ENCODE measurements at places on chromosomes 7 and 10.

DNA sequence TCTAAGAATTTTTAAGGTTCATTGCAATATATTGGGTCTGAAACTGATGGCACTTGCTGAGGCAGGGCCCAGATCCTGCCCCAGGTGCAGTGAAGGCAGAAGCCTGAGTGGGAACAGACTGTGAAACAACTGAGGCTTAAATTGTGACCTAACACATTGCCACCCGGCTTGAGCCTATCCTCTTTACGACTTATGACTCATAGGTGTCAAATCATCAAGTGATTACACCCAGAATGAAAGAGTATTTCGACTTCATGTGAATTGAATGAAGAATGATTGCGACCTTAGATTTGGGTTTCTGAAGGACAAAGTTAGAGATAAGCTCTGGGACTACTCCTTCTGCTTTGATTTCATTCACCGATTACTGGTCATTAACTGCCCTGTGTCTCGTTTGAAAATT lies 200.9 kb downstream of the CREB5 start:
- DNase-seq: no peak

DNA sequence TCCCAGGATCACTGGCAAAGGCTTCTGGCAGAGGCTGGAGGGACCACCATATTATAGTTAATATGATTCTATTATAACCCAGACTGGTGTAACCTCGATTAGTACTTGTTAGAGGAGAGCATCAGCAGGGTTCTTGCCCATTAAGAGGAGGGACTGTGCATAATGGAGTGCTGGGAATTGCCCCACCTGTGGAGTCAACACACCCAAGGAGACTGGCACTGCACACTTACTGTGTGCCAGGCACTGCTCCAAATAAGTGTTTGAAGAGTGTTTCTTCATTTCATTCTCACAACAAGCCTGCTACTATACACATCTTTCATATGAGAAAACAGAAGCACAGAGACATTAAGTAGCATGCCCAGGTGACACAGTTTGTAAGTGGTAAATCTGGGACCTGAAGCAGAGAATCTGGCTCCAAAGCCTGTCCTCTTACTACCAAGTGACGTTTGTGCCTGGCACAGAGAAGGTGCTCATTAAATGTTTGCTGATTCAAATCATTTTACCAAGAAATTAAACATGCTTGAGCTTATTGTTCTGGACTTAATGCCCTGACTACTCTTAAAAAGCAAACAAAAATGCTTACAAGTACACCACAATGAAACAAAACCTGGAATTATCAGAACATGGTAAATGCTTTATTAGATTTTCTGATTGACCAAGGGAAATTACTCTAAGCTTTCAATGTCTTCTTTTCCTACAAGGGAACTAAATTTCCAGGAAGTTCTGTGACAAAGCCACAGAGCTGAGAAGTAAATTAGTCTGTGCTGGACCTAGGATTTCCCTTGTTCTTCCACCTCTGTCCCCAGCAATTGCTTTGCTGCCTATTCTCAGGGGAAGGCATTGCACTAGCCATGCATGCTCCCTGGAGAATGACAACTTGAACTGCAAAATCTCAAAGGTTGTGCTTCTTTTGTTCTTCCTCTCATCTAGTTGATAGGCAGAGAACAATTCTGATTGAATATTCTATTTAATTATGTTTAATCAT lies 809 bp downstream of the SLC13A1 start:
- no peak for DNase-seq

- no peak for DNase-seq
These were observed 1.7 kb downstream of the EGFR start for GRCh38 chr7:55020466-55020871.

DNA sequence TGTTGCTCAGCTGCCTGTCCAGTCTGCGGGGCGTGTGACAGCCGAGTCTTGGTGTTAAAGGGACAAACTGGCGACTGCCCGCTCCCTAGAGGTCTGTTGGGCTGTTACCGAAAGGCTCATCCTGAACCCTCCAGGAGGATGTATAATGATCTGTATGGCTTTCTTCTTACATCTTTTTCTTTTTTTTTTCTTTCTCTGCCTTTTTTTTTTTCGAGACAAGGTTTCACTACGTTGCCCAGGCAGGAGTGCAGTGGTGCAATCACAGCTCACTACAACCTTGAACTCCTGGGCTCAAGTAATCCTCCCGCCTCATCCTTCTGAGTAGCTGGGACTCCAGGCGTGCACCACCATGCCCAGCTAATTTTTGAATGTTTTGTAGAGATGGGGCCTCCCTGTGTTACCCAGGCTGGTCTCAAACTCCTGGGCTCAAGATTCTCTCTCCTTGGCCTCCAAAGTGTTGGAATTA lies 857 bp downstream of the INTS15 start:
- no peak for DNase-seq

DNA sequence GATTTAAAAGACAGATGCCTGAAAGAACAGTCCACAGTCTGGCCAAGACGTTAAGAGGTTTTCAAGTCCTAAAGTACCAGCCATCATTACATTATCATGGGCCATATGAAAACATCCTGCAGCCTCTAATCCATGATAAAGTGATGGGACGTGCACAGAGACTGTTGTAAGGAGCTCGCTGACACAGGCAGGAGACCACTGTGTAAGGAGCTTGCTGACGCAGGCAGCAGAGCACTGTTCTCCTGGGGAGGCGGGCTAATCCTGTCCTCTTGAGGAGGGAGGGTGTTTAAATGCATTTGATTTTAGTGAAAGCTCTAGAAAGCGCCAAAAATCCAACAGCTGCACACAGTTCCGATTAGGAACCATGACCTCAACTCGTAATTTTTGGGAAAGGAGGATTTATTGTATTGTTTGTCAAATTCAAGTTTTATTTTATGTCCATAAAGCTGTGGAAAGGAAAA lies 16.9 kb downstream of the SVIL start:
- DNase-seq: no peak

- DNase-seq: no peak
These were observed 294.6 kb downstream of the SORCS3 start for GRCh38 chr10:104935656-104936055.

All from stimulated activated CD4-positive, alpha-beta T cell treated with anti-CD3 and anti-CD28 coated beads, Interleukin-15, amount 100 ng/mL, for 1 hour (primary cell).